ENCODE measurements at places on chromosomes 11 and 22. TPM values are rescaled to one million over a fixed set of nuclear protein-coding genes. Genes with fewer than 3 reads are reported as not detected.

PTGDR2 gene
- not detected for total RNA-seq

KRTAP5-9 gene
- not detected for total RNA-seq

DDTL gene
- 0.84 TPM for total RNA-seq

TRPM5 gene
- total RNA-seq = not detected

SPTBN2 gene
- 14.4 TPM for total RNA-seq

GPR83 gene
- not detected for total RNA-seq

OR52N4 gene
- not detected for total RNA-seq

CNTF gene
- 2.3 TPM for total RNA-seq

ZC3H12C gene
- total RNA-seq = 17.1 TPM

KRTAP5-10 gene
- not detected for total RNA-seq

GP1BB gene
- total RNA-seq = 0.88 TPM

SLC22A12 gene
- 0.56 TPM for total RNA-seq

GDPD4 gene
- not detected for total RNA-seq

SESN3 gene
- 19.6 TPM for total RNA-seq

CHST1 gene
- total RNA-seq = 2.9 TPM

NRIP3 gene
- 4.5 TPM for total RNA-seq

C11orf87 gene
- total RNA-seq = 0.12 TPM

TSSK2 gene
- 0.79 TPM for total RNA-seq

RABL2B gene
- total RNA-seq = 15.0 TPM

PGAP2 gene
- total RNA-seq = 12.3 TPM

PRR33 gene
- total RNA-seq = not detected

THY1 gene
- total RNA-seq = 12.0 TPM

LRRC74B gene
- not detected for total RNA-seq

B3GAT1 gene
- 0.19 TPM for total RNA-seq

Data from omental fat pad (tissue), 4 donors.